Mesendoderm (in vitro differentiated cells): ENCODE measurements at places on chromosomes 7 and 10.

DNA sequence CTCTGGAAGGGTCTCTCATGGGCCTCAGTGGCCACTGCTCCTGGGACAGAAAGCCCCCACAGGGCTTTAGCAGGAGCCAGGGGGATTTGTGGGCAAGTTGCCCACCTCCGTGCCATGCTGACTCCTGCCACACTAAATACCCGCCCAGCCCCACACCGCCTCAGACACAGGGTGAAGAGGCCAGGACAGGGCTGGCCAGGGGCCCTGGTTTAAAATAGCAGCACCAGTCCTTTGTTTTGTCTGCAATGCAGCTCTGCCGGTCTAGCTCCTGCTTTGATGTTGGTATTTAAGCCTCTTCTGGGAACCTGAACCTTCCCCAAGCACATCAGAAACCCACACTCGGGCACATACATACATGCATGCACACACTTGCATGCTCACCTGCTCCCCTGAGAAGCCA is 14.4 kb upstream of the TNRC18 start:
- no peak for DNase-seq

DNA sequence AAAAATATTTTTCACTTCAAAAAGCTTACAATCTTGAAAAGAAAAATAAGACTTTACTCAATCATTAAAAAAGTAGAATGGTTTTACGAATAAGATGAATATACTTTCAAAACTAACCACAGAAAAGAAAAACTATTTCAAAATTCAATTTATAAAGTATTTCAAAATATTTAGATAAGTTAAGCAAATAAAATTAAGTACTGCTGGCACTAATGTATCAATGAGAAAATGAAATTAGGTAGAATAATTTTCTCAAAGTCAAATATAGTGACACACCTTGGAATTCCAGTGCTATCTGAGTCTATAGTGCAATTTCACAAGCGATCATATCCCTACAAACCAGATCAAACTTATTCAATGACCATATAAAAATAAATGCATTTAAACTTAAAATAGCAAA is 109.8 kb upstream of the SEMA3A start:
- no peak for DNase-seq

- no peak for DNase-seq
These were observed 7.7 kb downstream of the HDAC9 start for GRCh38 chr7:18503126-18503866.

DNA sequence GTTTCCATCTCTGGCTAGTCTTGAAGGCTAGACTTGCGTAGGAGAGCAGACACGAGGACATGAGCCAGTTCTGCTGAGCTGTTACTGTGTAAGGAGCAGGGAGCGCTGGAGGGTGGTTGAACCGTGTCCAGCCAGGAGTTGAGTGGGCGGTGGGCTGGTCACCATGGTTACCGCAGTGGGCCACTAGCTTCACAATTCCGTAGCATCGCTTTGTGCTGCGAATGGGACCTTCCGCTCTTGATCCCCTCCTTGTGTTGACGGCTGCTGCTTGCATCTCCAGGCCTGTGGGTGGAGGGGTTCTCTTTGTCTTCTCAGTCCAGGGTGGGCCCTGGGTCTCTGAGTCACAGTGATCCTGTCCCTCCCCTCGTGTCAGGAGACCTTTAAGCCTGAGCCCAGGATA is 49.4 kb upstream of the OCM start:
- DNase-seq = peak; percentile 64

DNA sequence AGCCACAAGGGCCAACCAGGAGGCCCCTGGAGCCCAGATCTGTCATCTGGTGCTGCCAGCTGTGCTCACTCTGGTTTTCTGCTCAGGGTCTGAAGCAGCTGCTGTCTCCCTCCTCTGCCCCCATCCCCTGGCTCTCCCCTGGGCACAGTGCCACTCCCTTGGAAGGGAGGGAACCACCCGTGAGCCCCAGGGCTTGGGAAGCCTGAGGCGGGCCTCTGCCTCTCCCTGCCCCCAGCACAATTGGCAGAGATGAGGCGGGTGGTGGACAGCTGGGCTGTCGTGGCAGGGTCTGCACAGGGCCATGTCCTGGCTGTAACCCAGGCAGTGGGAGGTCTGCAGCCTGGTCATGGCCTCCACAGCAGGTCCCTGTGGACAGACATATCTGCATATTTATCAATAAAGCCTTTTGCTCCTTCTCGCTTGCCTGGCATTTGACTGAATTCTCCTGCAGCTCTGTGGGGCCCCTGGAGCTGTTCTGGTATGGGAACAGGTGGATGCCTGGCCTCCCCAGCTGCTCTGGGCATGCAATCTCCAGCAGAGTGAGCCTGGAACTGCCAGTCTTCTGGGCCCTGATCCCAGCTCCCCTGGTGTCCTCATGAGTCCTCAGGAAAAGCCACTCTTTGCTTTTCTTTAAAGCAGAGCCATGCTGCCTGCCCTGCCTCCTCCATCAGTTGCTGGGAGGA is 1.6 kb upstream of the ANKRD2 start:
- no peak for DNase-seq

- DNase-seq = peak; percentile 78
These were observed 17.3 kb downstream of the OPALIN start for GRCh38 chr10:96341219-96342182.

GRCh38 chr10:24866604-24867583 is 85.5 kb downstream of the PRTFDC1 start:
- peak; percentile 35 for DNase-seq

DNA sequence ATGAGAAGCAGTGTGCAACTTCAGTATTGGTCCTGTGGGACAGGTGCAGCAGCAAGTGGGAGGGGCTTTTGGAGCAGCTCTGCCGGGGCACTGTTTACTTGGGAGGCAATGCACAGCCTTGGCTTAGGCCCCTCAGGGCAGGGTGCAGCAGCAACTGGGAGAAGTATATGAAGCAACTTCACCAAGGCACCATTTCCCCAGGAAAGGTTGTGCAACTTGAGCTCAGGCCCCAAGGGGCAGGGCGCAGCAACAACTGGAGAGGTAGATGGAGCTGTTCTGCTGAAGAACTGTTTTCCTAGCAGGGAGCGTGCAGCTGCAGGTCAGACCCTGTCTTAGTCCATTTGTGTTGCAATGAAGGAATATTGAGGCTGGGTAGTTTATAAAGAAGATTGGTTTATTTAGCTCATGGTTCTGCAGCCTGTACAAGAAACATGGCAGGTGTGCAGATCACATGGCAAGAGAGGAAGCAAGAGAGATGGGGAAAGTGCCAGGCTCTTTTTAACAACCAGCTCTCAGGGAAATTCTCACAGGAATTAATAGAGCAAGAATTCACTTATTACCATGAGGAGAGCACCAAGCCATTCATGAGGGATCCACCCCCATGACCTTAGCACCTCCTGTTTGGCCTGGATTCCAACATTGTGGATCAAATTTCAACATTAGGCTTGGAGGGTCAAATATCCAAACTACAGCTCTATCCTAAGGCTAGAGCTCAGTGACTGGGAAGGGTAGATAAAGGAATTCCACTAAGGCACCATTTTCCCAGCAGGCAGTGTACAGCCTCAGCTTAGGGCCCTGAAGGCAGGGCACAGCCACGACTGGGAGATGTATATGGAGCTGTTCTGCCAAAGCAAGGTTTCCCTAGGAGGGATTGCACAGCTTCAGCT is 10.9 kb downstream of the GPR141 start:
- no peak for DNase-seq

DNA sequence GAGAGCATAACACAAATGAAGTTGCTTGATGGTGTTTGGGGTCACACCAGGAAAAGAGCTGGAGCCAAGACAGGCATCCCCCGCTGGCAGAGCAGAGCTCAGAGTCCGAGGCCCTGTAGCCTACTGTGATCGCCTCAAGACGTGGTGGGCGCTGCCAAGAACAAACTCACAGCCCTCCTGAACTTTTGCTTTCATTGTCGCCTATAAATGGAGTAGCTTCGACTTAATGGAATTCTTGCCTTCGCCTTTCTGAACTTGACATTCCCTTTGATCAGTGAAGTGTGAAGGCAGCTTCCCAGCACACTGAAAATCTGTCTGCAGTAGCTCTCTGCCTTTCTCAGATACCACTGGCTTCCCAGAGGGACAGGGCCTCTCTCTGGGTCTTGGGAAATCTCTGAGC is 21.3 kb downstream of the CPXM2 start:
- peak; percentile 46 for DNase-seq

DNA sequence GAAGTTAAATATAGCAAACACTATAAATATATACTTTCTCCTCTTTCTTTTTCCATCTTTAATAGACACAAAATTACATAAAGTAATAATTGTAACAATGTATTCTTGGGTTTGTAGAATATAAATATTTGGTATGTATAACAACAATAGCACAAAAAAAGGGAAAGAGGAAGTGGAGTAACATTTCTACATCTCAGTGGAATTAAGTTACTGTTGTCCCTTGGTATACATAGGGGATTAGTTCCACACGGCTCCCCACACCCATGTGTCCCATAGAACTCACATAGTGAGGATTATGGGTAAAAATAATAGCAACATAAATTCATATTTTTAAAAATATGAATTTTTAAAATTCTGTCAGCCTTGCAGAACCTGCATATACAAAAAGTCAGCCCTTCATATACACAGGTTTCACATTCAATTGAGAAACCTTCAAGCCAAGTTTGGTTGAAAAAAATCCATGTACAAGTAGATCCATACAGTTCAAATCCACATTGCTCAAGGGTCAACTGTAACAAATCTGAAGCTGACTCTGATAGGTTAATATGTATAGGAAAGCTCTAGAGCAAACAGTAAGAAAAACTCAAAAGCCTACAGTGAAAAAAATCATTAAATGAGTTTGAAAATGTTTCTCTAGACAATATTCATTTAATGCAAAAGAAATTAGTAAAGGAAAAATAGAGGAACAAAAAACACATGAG is 92.4 kb downstream of the HYCC1 start:
- DNase-seq = no peak

DNA sequence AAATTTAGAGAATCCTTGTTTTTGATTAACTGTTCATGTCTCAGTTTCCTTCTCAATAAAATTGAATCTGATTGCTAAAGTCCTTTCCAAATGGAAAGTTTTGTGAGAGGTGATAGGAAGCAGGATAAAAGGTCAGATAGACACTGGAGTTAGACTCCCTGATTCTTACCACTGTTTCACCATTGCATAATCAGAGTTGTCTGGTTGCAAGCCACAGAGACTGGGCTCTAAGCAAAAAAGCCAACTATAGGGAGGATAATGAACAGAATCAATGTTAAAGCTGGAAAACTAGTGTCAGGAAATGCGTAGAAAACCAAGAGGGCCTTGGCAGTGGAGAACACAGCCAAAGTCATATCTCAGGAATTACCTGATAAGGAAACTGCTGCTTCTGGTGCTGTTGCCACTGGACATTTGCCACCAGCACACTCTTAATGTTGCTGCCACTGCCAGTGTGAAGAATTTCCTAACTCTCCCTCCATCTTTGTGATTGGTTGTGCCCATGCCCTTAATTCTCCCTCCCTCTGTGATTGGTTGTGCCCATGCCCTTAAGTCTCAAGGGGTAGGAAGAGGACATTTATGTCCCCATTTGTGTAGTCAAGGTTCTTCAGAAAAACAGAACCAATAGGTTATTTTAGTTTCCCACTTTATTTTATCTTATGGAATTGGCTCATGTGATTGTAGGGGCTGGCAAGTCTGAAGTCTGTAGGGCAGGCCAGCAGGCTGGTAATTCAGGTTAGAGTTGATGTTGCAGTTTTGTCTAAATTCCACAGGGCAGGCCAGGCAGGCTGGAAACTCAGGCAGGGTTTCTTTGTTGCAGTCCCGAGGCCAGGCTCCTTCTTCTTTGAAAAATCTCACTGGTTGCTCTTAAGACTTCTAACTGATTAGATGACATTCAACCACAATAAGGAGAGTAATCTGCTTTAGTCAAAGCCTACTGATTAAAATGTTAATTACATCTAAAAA is 639.0 kb downstream of the REEP3 start:
- DNase-seq = peak; percentile 3

- no peak for DNase-seq
These were observed 7.7 kb downstream of the ASB10 start for GRCh38 chr7:151179287-151179860.

DNA sequence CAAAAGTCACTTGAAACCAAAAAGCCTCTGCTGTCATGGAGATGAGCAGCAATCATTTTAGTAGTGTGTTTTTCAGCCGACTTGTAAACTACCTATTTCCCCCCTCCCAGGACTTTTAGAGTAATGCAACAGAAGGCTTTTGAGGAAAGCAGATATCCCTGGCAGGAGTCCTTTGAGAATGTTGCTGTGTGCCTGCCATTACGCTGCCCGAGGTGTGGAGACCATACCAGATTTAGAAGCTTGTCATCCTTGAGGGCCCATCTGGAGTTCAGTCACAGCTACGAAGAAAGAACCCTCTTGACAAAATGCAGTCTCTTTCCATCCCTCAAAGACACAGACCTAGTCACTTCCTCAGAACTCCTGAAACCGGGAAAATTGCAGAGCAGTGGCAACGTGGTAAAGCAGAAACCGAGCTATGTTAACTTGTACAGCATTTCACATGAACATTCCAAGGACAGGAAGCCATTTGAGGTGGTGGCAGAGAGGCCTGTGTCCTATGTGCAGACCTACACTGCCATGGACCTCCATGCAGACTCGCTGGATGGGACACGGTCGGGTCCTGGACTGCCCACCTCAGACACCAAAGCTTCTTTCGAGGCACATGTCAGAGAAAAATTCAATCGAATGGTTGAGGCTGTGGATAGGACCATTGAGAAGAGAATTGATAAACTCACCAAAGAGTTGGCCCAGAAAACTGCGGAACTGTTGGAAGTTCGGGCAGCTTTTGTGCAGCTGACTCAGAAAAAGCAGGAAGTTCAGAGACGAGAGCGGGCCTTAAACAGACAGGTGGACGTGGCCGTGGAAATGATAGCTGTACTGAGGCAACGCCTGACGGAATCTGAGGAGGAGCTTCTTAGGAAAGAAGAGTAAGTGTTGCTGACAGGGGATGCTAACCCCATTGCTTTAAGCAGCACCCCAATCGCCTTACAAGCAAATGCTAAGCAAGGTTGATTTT is 2.2 kb downstream of the ZNF365 start:
- no peak for DNase-seq

DNA sequence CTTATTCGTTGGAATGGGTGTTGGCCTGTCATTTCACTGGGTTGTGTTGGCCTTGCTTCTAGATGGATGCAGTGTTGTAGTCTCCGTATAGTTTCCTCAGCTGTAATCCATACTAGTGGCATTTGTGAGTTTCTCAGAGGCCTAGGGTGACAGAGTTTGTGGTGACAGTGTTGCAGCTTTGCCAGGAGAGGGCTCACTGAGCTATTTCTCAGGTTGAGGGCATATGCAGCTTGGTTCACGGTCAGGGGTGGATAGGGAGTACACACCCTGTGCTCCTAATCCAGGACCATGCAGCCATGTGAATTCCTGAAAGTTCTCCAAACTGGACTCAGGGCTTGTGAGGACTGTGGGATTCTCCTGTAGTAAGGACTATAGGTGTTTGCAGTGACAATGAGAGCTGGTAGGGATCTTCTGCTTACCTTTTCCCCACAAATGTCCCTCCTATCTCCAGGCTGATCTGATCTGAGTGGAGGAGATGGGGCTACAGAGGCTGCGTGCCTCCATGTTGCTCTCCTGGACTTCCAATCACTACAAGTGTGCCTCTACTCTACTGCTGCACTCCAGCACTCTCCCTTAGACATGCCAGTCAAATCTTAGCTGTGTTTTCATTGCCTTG is 229.0 kb downstream of the STK31 start:
- DNase-seq = peak; percentile 81

GRCh38 chr7:69067397-69067796 is 530.9 kb upstream of the AUTS2 start:
- DNase-seq = peak; percentile 84
